ENCODE measurements at places on chromosomes 2 and 18. TPM values are rescaled to one million over a fixed set of nuclear protein-coding genes. Genes with fewer than 3 reads are reported as not detected.

- DNase-seq: no peak
These were observed 48.6 kb downstream of the SPATS2L start for GRCh38 chr2:200354833-200355751.

GRCh38 chr2:70991742-70992141 lies 2.9 kb downstream of the TEX261 start:
- no peak for DNase-seq

PROKR1 gene
- total RNA-seq: not detected

GRCh38 chr2:33909945-33910695 lies 311.0 kb upstream of the FAM98A start:
- DNase-seq: no peak

DNA sequence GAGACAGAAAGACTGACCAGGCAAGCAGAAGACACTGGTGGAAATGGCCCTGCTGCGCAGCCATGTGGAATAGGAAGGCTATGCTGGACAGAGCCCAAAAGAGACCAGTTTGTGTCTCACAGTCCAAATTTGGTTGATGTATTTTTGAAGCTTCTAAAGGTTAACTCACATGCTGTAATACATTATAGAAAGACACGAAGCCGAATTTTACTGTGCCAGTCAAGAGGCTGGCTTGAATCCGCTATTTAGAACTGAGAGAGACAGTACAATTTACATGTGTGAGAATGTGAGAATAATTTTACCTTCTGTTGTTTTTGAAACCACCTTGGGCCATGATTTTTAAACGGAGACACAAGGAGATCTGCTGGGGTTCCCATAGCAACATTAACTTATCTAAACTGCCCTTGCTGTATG lies 113.6 kb downstream of the METTL8 start:
- no peak for DNase-seq

CD302 gene
- 17.1 TPM for total RNA-seq

DNA sequence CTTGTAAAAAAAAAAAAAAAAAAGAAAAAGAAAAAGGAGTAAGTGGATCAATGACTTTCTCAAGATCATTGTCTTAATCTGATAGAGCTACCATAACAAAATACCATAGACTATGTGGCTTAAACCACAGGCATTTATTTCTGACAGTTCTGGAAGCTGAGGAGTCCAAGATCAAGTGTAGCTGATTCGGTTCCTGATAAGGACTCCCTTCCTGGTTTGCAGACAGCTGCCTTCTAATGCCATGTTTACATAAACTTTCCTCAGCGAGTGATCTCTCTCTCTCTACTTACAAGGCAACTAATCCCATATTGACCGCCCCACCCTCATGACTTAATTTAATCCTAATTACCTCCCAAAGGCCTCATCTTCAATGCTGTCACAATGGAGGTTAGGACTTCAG lies 36.5 kb upstream of the SIX2 start:
- no peak for DNase-seq

SERPINB12 gene
- not detected for total RNA-seq

STK36 gene
- total RNA-seq: 40.8 TPM

DNA sequence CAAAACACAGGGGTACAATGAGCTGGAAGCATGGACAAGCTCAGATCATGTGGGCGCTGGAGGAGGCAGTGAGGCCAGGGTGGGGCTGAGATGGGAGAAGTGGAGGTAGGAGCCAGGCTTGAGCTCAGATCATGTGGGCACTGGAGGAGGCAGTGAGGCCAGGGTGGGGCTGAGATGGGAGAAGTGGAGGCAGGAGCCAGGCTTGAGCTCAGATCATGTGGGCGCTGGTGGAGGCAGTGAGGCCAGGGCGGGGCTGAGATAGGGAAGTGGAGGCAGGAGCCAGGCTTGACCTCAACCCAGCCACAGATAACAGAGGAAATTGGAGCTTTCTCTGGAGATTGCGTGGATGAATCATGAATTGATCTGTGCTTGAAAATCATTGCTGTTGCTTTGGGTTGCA lies 48.3 kb upstream of the TMEM18 start:
- no peak for DNase-seq

WNT10A gene
- total RNA-seq: not detected
